ENCODE measurements at places on chromosomes 1 and 21.

GRCh38 chr1:163596541-163597258, 274.9 kb downstream of the NUF2 start:
- no peak for DNase-seq

- DNase-seq: no peak
Observed at GRCh38 chr1:178358456-178358855, 138.3 kb downstream of the CLEC20A start.

DNA sequence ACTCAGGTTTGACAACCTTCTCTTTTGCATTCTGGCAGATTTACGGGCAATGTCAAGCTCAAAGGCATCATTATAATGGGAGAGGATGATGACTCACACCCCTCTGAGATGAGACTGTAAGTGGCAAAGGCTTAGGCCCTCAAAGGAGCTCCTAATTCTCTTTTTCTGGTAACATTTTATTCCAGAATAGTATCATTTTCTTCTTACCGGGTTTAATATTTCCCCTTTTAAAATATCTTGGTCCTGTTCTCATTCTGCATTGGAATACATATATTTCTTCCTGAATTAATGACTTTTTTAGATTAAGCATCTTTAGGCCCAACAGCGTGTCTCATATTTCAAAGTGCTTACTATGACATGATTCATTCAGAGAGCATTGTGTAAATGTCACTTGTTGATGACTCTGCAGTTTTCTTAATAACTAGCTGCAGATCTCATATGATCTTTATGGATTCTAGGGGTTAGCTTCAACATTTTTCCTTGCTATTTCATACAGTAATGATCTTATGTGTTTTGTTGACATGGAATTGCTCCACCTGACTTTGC, 1.7 kb downstream of the PITHD1 start:
- DNase-seq: no peak

GRCh38 chr1:215672482-215672881, 105.4 kb downstream of the KCTD3 start:
- no peak for DNase-seq

GRCh38 chr1:17307946-17308345, at the start of gene PADI4:
Gene PADI4 (plus strand): TSS chr1:17308197. CDS start chr1:17308223, 26 bp downstream.
- no peak for DNase-seq

GRCh38 chr1:11596295-11596694, 57.9 kb downstream of the FBXO2 start:
- no peak for DNase-seq

- DNase-seq: no peak
Observed at GRCh38 chr21:33063907-33064622, 5.9 kb upstream of the OLIG1 start.

DNA sequence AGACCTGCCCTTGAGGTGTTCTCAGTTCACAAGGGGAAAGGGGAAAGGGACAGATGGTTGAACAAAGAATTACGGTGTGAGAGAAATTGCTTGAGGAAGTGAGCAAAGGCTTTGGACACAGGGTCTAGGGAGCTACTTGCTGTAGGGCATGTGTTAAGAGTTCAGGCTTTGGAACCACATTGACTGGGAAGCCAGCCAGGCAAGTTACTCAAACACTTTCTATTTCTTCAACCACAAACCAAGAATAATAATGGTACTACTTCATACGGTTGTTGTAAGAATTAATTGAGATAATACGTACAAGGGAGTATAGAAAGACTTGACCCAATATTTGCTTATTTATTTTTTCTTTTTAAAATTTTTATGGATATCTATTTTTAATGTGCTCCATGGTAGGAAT, 26.6 kb downstream of the AK4 start:
- DNase-seq: peak; percentile 90

GRCh38 chr1:156796340-156797097, 20.1 kb downstream of the SH2D2A start:
- peak; percentile 28 for DNase-seq

GRCh38 chr1:80153762-80154161, 1147.2 kb upstream of the ADGRL4 start:
- no peak for DNase-seq

GRCh38 chr1:176903474-176903873, 261.0 kb downstream of the ASTN1 start:
- DNase-seq: no peak

GRCh38 chr1:224387302-224387912, 30.7 kb downstream of the CNIH4 start:
- no peak for DNase-seq

DNA sequence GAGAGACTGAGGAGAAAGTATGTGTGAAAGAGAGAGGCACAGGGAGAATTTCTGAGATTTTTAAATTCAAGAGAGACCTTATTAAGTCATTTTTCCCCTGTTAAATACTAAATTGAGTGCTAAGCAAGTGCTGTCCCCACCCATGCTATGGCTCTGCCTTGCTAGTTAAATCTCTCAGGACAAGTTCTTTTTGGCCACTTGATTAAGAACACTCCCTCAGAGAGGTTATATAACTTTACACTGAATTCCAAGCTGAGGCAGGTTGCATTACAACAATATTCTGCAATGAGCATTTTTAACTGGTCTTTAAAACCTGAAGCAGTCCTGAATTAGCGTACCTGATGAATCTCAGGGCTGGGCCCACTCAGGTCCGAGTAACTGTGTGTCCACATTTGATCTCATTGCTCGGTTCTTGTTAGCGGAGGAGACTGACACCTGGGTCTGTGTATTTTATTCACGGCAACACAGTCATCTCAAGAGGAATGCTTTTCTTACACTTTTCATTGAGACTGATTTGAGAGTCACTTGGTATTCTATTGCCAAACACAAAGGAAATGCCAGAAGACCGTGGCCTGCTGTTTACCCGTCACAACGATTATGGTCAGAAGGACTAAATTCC, 187.6 kb upstream of the ST6GALNAC5 start:
- DNase-seq: no peak

DNA sequence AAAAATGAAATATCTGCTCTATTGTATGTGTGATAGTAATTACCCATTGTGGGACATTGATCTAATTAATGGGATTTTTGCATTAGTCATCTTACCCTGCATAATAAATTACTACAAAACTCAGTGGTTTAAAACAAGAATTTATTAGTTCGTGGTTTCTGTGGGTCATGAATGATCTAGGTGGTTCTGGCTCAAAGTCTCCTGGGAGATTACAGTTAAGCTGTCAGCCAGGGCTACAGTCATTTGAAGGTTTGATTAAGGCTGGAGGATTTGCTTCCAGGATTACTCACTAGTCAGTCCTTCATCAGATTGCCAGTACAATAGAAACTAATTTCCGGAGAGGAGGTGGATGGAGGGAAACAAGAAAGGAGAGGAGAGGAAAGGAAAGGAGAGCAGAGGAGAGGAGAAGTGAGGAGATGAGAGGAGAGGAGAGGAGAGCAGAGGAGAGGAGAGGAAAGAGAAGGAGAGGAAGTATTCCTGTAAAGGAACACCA, 60.4 kb upstream of the TNFSF4 start:
- DNase-seq: no peak

- DNase-seq: no peak
Observed at GRCh38 chr1:31102501-31102950, 37.0 kb upstream of the PUM1 start.

- no peak for DNase-seq
Observed at GRCh38 chr21:17438635-17439034, 74.2 kb upstream of the CXADR start.

- no peak for DNase-seq
Observed at GRCh38 chr21:28871388-28872010, 121.2 kb downstream of the LTN1 start.

GRCh38 chr1:205918955-205919746, 24.1 kb downstream of the SLC26A9 start:
- peak; percentile 90 for DNase-seq

DNA sequence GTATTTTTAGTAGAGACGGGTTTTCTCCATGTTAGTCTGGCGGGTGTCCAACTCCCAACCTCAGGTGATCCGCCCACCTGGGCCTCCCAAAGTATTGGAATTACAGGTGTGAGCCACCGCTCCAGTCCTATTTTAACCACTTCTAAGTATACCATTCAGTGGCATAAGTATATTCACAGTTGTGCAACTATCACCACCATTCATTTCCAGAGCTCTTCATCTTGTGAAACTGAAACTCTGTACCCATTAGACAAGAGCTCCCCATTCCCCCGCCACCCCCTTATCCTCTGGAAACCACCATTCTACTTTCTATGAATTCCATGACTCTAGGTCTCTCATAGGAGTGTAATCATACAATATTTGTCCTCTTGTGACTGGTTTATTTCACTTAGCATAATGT, 40.2 kb upstream of the CAMTA1 start:
- no peak for DNase-seq

DNA sequence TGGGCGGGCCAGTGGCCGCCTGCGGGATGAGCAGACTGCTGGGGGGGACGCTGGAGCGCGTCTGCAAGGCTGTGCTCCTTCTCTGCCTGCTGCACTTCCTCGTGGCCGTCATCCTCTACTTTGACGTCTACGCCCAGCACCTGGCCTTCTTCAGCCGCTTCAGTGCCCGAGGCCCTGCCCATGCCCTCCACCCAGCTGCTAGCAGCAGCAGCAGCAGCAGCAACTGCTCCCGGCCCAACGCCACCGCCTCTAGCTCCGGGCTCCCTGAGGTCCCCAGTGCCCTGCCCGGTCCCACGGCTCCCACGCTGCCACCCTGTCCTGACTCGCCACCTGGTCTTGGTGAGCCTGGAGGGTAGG, 2.1 kb downstream of the B4GALT2 start:
- DNase-seq: no peak

DNA sequence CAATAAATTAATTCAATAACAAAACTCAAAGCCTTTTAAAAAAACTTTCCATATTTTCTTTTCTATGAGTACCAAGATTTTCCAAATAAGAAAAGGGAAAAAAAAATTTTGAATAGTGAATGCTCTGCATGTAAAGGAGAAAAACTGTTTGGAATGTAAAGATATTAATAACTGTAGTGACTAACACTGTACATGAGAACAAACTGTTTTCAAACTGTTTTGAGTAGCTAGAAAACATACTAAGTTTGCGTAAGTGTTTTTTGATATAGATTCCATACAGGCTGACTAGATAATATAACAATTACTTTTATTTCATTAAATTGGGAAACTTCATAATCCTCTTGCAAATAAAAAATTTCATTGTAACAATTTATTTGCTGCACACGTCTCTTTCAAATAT, 150.5 kb downstream of the DPYD start:
- no peak for DNase-seq

GRCh38 chr1:91080650-91081049, 58.8 kb upstream of the ZNF644 start:
- no peak for DNase-seq

DNA sequence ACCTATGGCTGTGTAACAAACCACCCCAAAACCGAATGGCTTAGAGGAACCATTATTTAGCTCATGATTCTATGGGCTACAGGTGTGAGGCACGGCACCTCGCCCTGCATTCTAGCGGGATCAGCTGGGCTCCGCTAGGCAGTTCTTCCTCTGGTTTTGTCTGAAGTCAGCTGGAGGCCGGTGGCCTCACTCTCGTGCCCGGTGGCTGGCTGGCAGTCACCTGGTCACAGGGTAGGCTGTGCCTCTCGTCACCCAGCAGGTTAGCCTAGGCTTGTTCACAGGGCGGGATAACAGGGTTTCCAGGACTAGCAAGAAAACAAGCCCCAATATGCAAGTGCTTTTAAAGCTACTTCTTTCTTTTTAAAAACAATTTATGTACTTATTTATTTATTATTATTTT, 16.3 kb upstream of the AGPAT3 start:
- DNase-seq: no peak

DNA sequence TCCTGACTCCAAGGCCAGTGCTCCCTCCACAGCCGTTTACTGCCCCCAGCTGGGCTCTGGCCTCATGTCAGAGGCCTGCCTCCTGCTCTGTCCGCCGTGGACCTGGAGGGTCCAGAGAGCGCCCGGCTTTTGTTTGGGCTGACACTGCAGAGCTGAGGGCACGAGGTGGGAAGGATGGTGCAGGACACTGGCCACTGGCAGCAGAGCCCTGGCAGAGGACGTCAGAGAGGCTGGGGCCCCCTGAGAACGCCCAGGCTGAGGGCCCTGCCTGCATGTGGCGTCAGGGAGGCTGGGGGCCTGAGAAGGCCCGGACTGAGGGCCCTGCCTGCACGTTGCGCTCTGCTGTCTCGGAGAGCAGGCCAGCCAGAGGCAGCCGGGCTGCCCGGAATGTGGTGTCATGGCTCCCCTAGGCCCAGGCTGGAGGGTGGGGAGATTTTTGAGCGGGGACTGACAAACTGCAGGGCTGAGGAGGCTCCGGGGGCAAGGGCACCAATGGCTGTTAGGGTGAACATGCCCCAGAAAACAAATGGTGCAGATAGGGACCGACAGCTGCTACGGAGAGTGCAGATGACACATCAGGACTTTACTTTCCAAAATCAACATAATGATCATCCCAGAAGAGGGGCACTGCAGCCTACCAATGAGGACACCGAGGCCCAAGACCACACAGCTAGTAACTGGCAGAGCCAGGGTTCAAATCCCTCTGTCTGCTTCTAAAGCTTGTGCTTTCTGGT, 31.7 kb downstream of the SLC66A1 start:
- DNase-seq: no peak

GRCh38 chr21:44874497-44875315, 1.2 kb upstream of the PTTG1IP start:
- DNase-seq: peak; percentile 69

- DNase-seq: no peak
Observed at GRCh38 chr1:6811583-6811982, 26.3 kb downstream of the CAMTA1 start.

GRCh38 chr1:81020506-81020905, 780.2 kb upstream of the ADGRL2 start:
- no peak for DNase-seq

DNA sequence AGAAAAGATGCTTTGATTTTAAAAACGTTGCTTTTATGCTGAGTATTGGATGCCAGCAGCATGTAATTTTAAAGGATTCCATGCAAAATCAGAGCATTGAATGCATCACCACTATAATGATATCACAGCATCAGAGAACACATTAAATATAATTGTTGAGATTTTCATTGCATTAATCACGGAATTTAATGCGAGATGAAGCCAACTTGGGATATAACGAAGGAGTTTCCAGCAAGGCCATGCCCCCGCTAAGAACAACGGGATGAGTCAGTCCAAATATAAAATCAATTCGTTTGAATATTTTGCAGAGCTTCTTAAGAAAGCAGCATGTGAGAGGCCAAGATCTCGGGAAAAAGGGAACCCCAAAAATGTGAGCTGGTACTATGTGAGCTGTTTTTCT, 423.4 kb upstream of the CHRM3 start:
- no peak for DNase-seq

DNA sequence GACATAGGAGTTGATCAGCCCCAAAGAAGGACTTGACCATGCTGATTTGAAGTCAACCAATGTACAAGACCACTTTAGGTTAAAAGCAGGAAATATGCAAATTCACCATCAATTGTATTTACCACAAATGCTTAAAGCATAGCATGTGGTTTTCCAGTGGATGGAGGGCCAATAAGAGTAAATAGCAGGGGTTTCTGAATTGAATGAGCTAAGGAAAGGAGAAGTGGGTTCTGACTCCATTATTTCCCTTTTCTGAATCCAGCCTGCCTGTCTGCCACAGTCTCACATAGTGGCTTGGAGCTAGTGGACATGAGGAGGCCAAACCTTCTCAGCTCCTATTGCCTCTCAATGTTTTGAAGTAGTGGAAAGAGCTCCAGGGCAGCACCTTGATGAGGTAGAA, 7.2 kb upstream of the TNFSF18 start:
- DNase-seq: peak; percentile 53
